Stimulated activated CD4-positive, alpha-beta T cell treated with anti-CD3 and anti-CD28 coated beads, Interleukin-1b, Interleukin-23, amount 100 ng/mL, for 1 hour (primary cell): ENCODE measurements at places on chromosomes 6 and 20.

DNA sequence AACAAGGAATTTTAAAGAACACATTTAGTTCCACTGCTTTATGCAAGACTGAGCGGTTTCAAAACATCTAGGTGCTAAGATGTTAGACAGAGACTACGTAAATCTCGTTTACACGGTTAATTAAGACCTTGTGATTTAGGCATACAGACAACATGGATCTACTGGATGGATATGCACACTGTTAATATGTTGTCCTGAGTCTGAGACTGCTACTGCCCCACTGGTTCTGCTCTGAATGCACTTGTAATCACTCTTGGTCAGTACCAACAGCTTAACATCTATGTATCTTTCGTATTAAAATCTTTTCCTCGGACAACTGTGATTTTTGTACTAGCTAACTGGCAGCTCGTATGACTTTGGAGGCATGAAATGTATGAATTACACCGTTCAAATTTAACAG, 3.1 kb downstream of the MAN1A1 start:
- no peak for DNase-seq

GRCh38 chr6:156731396-156731795, 45.8 kb upstream of the ARID1B start:
- DNase-seq, result no peak

- DNase-seq, result no peak
Observed at GRCh38 chr6:55901765-55902270, 26.4 kb upstream of the BMP5 start.

GRCh38 chr6:99232056-99232455, 117.4 kb downstream of the FAXC start:
- DNase-seq, result no peak

- DNase-seq, result no peak
Observed at GRCh38 chr6:386688-387266, 4.8 kb upstream of the IRF4 start.

GRCh38 chr6:148351309-148351708, 8.7 kb downstream of the SASH1 start:
- no peak for DNase-seq

GRCh38 chr20:4663553-4663952, 58.2 kb upstream of the PRND start:
- no peak for DNase-seq

GRCh38 chr6:112760831-112761230, 413.7 kb downstream of the RFPL4B start:
- no peak for DNase-seq

- no peak for DNase-seq
Observed at GRCh38 chr20:19021406-19022117, 190.9 kb upstream of the SLC24A3 start.

GRCh38 chr6:148358196-148358785, 15.7 kb downstream of the SASH1 start:
- no peak for DNase-seq

GRCh38 chr6:125961117-125961516, 4.5 kb downstream of the HINT3 start:
- DNase-seq, result no peak

- DNase-seq, result no peak
Observed at GRCh38 chr6:117414770-117415169, 11.0 kb downstream of the ROS1 start.

GRCh38 chr6:9233226-9233625, 797.9 kb upstream of the SLC35B3 start:
- no peak for DNase-seq

DNA sequence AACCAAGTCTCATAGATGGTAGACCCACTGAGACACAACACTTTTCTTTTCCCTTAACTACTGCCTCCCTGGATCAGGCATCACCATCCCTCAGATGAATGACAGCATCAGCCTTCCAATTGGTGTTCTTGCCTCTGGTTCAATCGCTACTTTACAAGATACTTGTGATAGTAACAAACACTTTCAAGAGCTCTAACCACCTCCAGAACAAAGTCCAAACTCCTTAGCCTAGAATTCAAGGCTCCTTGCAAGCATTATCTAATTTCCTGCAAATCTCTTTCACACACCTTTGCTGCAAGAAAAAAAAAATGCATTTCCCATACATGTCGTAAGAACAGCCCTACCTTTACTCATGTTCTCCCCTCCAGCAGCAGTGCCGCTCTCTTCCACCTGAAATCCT, 33.1 kb downstream of the RALGAPA2 start:
- DNase-seq, result no peak

GRCh38 chr6:141956868-141957267, 175.9 kb upstream of the GJE1 start:
- DNase-seq, result no peak

- DNase-seq, result no peak
Observed at GRCh38 chr6:138105446-138105845, 1.8 kb downstream of the PERP start.

DNA sequence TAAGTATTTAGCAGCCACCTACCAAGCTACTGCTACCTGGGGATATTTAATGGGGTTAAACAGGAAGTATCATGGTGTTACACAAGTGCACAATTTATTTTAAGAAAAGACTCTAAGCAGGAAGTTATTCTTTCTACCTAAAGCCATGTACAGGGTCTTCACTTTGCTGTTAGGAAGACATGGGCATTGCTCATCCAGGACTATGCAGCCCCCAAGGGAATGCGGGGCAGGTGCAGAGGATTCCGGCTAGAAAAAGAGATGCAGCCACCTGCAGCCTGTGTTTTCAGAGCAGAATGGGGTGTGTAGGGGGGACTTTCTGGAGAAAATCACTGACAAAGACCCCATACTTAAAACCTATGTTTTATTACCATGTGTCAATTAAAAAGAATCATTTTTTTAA, 399.1 kb upstream of the NOX3 start:
- DNase-seq, result no peak

DNA sequence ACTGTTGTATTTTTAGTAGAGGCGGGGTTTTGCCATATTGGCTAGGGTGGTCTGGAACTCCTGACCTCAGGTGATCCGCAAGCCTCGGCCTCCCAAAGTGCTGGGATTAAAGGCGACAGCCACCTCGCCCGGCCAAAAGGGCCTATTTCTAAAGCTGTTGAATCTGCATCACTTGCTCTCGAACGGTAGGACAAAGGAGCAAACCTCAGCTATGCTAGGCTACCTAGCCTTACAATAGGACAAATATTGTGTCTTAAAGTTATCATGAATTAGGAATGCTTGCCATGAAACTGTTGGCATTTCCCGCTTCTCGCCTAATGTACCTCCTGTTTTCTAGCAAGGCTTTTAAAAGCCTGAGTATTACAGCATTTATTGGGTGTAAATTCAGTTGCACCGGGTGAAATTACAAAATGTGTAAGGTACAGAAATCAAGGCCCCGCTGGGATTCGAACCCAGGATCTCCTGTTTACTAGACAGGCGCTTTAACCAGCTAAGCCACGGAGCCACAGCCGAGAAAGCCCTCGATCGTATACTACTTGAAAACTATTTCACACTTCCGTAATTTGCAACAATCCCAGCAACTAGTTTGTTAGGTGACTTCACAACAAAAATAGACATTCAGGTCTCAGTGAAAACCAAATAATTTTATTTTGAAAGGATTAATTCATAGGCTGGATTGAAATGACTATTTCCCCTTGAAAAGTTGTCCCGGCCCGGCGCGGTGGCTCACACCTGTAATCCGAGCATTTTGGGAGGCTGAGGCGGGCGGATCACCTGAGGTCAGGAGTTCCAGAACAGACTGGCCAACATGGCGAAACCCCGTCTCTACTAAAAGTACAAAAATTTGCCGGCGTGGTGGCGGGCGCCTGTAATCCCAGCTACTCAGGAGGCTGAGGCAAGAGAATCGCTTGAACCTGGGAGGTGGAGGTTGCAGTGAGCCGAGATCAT, 211.6 kb upstream of the ZNF184 start:
- DNase-seq, result peak; percentile 24

DNA sequence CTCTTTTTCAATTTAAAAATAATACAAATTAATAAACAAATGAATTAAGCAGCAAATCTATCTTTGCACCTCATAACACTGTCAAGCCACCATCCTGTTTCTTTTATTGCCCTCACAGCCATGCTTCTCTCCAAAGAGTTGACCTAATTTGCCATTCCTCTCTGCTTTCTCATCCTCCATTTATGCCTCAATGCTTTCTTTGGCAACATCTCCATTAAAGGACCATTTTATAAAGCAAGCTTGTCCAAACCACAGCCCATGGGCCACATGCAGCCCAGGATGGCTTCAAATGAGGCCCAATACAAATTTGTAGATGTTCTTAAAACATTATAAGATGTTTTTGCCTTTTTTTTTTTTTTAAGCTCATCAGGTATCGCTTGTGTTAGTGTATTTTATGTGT, 26.4 kb upstream of the MEI4 start:
- no peak for DNase-seq

DNA sequence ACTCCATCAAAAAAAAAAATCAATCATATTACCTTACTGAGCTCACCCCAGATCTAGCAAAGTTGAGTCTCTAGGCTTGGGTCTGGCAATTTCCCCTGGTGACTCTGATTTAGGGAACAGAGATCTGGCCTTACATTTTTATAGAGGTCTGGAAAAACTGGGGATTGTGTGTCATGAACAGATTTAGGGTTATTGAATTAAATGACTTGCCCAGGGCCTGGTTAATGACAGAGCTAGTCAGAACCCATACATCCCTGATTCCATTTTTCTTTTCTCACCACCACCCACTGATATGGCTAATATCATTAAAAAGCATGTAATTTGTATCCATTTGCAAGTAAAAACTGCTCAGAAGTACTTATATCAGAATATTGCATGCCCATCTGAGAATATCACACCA, 163.4 kb upstream of the OGFRL1 start:
- no peak for DNase-seq

DNA sequence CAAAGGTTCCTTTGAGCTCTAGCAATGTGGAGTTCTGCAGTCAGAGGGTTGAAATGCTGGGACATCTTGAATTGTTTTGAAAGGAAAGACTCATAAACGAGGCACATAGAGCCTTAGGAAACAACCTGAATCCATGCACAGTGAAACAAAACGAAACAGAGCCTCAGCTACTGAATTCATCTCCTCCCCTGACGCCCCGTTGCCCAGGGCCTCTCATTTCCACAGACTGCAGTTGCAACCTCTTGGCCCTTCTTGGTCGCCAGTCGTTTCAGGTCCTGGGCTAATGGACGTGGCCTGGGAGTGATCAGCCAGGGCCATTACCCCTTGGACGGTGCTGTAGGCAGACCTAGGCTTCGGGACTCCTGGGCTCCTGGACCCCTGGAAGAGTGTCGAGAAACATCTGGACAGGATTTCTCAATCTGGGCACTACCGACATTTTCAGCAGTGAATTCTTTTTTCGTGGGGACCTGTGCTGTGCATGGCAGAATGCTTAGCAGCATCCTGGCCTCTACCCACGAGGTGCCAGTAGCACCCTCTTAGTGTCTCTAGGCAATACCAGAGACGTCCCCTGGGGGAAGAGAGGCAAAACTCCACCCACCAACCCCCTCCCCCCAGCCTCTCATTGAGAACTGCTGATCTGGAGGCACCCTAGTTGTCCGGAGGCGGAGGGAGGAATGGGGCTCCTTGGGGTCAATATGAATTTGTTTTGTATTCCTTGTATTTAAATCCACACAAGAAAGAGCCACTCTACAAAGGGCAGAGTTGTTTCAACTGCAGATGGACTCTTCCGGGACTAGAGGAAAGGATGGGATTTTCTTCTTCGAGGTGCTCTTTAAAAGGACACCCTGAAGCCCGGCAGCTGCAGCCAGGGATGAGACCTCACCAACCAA, 50.2 kb downstream of the TMEM242 start:
- no peak for DNase-seq

GRCh38 chr6:100301731-100302130, 163.0 kb downstream of the SIM1 start:
- no peak for DNase-seq

DNA sequence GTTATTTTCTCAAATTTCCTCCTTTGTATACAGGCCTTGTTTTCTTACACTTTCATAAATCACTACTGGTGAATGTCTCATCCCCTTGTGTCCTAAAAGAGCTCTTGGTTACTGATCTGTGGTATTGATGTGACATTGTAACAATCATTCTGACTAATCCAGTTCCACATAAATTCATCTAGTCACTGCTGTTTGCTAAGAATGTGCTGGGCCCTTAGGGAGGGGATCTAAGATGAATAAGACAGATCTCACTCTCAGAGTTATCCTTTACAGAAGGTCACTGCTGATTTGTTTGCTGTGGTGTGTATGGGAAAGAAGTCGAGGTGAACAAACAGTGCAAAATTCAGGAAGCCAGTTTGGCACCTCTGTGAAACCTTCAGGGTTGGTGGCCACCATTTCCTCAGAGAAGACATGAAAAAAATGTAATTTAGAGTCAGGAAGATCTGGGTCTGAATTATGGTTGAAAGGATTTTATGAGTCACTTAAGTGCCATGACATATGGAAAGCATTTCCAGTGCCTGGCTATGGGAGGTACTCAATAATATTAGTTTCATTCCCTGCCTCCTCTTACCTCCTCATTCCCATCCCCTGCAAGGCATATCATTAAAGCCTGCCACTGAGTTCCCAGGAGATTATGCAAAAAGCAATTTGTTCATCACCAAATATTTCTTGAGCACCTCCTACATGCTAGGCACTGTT, 121.8 kb downstream of the COL9A1 start:
- no peak for DNase-seq

- DNase-seq, result no peak
Observed at GRCh38 chr6:122818866-122819265, 29.8 kb downstream of the SMPDL3A start.

DNA sequence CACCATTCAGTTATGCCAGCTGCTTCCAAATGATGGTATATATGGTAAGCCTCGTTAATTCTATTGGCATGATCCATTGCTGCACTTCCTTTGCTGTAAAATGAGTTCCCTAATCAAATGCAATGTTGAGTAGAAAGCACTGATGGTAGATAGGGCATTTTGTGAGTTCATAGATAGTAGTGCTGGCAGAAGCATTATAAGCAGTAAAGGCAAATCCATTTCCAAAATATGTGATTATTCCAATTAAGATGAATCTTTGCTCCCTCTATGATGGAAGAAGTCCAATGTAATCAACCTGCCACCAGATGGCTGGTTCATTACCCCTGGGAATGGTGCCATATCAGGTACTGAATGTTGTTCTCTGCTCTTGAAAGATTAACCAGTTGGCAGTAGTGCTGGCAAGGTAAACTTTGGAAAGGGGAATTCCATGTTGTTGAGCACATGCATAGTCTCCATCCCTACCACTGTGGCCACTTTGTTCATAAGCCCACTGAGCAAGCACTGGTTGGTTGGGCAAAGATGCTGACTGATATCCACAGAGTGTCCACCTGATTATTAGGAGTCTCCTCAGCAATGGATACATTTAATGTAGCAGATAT, 5.6 kb upstream of the TBPL1 start:
- no peak for DNase-seq

GRCh38 chr20:62117658-62118057, 4.6 kb upstream of the LSM14B start:
- DNase-seq, result peak; percentile 22
